Mammary epithelial cell (primary cell): ENCODE measurements at places on chromosomes 7 and 10.
A peak's percentile ranks its signal among the peaks of the same experiment; 100 is the strongest.

DNA sequence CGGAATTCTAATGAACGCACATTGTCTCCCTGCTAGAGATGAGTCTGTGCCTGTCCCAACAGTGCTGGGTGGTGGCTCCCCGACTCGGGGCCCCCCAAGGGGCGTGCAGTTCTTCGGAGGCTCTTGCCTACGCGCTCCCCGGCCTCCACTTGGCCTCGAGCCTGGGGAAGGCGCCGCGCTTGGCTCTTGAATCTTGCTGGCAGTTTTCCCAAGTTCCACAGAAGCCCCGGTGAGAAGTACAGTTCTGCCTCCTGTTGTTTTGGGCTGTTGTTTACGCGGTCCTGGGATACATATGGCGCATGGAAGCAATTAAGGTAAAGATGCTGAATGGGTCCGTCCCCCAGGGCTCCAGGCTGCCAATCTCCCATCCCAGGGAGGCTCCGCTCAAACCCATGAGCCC, 32.6 kb upstream of the UNCX start:
- no peak for DNase-seq

- no peak for DNase-seq
Measured at GRCh38 chr7:74271742-74272141, 17.5 kb upstream of the CLIP2 start.

GRCh38 chr7:97499204-97499603, 232.7 kb upstream of the TAC1 start:
- peak; percentile 10 for DNase-seq

DNA sequence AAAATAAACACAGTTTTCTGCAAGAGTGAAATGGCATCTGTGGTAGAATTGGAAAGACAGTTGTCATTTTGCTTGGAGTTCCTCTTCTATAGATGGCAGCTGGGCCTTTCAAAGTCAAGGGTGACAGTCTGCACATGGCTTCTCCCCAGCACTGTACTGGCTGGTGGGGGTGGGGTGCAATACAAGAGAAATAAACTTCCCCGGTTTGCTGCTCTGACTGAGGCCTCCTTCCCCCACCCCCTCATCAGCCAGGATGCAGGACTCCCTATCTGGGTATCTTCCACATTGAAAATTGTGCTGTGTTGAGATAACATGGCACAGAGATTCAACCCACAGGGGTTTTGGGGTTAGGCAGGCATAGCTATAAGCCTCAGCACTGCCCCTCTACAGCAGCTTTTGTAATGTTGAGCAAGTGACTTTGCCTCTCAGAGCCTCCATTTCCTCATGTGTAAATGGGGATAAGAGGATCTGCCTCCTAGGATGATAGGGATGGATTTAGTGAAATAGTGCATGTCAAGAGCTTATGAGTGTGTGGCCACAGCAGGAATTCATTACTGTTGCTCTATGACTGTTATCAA, 85.8 kb upstream of the WDR11 start:
- no peak for DNase-seq

DNA sequence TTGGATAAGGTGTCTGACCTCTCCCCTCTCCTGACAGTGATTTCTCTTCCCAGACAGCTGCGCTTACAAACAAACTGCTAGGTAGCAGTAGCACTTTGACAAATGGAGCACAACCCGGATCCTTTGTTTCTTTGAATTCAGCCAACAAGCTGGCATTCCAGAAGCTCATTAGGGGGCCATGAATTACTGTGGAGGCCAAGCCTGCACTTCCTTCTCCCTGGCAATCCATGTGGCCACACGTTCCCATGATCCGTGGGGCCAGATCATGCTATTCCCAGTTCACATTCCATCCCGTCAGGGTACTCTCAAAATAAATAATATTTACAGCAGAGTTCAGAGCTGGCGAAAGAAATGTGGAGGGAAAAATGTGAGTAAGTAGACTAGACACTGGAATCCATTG, 172.4 kb downstream of the PRPF18 start:
- DNase-seq: no peak

GRCh38 chr10:4307910-4308309, 518.1 kb upstream of the AKR1E2 start:
- no peak for DNase-seq

DNA sequence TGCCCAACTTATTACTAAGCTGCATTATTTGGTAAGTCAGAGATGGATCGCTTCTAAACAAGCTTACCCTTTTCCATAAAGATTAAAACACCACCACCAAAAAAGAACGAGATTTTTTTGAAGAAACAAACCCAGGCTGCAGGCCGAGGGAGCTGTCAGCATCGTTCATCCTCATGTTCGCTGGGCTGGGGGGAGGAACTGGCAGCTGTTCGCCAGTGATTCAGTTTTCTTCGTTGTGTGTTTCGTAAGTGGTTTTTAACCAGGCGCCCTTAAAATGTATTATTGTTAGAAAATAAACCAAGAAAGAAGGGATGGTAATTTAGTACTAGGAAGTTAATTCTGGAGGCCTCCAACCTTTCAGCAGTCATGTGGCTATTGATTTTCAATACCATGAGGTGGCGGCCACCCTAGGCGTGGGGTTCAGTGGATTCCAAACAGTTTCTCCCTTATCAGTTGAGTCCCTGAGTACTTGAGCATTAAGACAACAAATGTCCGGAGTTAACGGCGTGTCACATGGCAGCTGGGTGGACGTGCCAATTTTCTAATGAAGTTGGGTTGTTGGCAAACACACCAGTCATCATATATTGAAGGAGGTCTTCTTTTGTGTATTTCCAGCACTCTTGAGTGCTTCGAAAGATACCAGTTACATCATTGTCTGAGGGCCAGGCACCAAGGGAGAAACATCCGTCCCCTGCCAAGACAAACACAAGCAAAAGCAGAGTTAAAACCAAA, 173.2 kb downstream of the EBF3 start:
- no peak for DNase-seq

- no peak for DNase-seq
Measured at GRCh38 chr7:99601656-99602310, 3.7 kb downstream of the TMEM225B start.

DNA sequence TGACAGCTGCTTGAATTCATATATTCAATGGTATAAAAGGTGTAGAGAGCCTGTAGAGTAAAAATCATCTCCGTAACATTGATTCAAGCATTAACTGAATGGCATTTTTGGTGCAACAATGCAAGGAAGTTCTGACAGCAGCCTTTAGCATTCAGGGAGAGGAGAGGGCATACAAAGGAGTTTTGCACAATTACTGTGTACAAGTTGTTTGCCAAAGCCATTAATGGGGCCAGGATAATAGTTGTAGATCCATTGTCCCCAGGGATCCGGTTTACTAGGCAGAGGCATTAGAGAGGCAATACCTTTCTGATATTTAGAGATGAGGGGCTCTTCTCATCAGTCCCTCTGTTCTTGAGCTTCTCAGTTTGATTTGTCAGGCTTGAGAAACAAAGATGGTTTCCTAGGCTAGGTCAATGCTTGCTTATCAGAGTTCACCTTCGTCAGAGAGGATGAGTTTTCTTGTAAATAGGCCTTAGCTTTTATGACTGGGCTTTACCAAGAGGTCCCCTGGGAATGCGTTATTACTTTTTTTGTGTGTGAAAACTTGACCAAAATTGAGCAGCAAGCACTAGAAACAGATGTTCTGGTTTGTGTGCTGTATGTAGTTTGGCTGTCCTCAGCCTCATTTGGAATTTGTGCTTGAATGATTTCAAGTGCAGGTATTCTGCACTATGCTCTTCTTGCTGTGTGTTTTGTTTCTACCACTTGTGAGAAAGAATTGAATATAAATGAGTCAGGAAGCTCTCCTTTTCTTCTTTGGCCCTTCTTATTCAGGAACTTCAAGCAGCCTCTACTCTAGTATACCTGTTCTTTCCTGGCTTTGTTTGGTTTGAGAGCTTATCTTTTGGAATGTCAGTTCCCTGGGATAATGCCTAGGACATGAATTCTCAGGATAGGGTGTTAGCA, 32.0 kb downstream of the SND1 start:
- no peak for DNase-seq

GRCh38 chr10:76021398-76021797, 590.0 kb downstream of the LRMDA start:
- DNase-seq: no peak

DNA sequence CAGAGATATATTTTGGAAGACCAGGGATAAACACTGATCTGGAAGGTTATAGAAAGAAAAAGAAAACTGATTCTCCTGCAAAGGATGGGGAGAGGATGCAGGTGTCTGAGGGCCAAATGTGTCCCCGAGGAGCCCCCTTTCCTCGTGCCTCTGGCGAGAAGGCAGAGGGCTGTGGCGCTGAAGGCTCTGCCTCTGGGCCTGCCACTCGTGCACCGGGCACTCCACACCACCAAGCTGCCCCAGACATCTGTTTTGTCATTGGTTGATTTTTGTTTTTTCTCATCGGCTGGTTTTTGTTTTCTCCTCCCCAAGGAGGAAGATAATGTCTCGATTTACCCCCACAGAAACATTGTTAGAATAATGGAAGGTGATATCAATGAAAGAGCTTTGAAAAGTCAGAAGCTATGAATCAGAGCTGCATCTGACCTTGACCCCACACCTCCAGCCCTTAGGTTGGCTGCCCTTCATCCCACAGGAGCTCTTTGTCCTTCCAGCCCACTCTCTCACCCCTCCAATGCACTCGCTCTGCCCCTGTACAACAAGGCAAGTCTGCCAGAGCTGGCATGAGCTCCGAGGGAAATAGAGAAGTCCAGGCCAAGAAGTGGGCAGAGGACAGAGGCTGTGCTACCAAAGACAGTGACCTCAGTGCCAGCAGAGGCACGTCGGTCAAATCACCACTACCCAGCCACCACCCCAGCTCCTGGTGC, 124.8 kb downstream of the TCERG1L start:
- DNase-seq: no peak

- no peak for DNase-seq
Measured at GRCh38 chr7:37729181-37729580, 45.6 kb downstream of the GPR141 start.

GRCh38 chr7:155358948-155359712, 61.5 kb downstream of the INSIG1 start:
- no peak for DNase-seq

DNA sequence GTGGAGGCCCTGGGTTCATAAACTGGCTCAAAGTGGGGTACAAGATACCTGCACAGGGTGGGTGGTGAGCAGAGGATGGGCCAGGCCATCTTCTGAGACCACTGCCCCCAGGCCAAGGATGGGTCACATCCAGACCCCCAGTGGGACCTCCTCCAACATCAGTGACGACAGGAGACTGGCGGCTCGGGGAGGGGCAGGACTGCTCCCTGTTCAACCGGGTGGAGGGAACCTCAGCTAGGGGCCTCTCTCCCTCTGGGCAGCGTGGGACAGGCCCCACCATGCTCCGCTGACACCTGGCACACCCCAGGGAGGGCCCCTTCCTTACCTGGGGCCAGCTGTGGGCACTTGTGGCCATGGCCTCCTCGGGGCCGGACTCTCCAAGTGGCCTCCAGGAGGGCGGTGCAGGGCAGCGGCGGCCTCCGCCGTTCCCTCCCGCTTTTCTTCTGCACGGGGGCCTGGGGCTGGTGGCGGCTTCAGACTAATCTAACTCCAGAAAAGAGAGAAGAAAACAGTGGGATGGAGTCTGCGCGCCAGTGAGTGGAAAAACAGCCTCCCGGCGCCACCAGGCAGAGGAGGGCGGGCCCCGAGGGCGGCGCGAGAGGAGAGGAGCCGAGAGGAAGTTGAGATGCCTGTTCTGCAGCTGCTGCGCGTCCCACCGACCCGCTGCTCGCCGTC, at the start of gene CALHM2:
TSS of gene CALHM2 (minus strand) at position 540 of the 675 bp plus-strand sequence. CDS start 2,429 bp downstream, outside the sequence.
- DNase-seq: peak; percentile 27
